ENCODE measurements at places on chromosomes 16 and 17.

GRCh38 chr17:34781571-34782108, 179.6 kb downstream of the CCT6B start:
- no peak for DNase-seq

DNA sequence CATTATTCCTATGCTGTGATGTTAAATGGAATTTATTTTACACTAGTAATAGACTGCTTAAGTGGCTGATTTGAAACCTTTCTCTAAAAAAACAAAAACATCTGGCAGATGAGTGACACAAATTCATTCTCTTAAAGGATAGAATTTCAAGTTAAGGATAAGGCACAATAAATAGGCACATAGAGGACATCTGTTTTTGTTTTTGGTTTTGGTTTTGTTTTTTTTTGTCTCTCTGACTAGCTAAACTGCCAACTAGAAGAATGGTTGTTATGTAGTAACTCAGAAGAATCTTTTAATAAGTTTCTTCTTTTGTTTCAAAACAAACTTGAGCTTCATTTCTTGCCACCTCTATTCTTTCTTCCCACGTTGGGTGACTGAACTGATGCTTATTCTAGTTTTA, 5.1 kb upstream of the VPS4A start:
- DNase-seq: no peak

- DNase-seq: no peak
These were observed 14.8 kb upstream of the C17orf113 start for GRCh38 chr17:42065201-42065600.

- DNase-seq: peak; percentile 42
These were observed 118.2 kb upstream of the KCNJ18 start for GRCh38 chr17:21573961-21574610.

DNA sequence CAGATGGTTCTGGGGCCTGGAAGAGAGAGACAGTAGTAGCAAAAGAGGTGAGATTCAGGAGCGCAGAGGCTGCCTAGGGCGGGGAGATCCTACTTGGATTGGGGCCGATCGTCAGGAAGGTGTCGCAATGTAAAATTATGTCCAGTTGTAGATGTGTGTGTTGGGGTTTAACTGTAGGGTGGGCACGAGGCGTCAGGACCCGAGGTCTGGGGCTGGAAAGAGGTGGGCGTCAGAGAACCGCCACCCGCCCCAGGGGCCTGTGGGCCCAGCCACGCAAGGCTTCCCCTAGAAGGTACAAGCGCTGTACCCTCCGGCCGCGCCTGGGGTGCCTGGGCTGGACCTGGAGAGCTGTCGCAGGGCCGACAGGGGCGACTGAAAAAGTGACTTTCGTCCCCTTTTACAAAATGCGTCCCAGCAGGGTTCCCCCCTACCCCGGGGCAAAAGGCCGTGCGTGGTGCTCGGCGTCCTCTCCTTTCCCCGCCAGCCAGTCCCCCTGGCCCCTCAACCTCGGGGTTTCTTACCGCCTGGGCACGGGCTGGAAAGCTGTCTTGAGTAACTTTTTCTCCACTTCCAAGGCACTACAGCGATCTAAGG, 2.8 kb downstream of the IRX3 start:
- no peak for DNase-seq

DNA sequence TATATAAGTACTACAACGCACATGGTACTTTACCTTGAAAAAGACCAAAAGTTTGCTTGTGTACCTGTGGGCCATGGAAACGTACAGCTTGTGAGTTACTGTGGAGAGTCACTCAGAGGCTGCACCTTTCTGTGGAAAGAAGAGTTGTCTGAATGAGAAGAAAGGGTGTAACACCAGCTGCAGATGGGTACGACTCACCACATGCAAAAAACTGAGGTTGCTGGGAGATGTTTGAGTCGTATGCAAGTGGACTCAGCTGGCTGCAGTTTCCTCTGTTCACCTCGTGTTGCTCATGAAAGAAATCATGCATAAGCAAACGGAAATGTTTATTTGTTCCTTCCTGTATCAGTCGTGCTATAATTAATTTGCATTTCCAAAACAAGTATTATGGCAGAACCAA, 22.4 kb upstream of the DYNLRB2 start:
- no peak for DNase-seq

DNA sequence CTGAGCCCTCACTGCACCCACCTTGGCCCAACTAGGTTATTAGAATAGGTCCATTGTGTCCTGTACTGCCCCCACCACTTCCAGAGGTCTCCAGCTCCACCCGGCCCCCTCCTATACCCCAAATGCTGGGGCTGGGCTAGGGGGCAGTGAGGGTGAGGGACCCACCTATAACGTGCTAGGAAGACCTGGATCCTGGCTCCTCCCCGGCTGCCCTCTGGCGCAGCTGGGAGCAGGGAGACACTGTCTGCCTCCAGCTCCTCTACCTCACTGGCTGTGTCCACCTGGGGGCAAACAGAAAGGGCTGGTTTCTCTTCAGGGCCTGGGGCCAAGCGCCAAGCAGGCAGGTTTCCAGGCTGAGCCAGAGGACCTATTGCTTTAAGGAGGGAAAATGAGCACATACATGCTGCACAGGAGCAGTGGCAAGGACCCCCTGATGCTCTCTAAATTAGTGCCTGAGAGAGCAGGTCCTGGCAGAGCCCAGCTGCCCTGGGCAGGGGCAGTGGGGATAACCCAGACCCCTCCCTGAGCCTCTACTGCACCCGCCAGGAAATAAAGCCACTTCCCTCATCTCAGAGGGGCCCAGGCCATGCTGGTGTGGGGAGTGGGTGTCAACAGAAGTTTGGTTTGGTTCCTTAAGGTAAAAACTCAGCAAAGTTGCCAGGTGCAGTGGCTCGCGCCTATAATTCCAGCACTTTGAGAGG, 12.2 kb downstream of the TSPOAP1 start:
- peak; percentile 19 for DNase-seq

GRCh38 chr16:50396761-50397535, 28.2 kb upstream of the BRD7 start:
- DNase-seq: no peak

DNA sequence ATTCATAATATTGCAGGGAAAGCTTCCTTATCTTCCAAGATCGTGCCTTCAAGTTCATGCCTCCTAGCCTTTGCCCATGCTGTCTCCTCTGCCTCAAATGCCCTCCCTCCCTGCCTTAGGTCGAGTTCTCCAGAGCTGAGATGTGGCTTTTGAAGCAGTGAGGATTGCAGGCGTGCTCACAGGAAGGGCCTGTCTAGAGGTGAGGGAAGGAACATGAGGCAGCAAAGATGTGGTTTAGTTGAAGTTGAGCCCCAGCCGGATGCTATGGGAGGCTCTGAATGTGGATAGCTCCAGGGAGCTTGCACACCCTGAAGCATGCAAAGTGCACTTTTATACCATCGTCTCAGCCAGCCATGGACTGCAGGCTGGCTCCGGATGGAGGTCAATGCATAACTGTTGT, 754.6 kb upstream of the EEF2KMT start:
- no peak for DNase-seq

DNA sequence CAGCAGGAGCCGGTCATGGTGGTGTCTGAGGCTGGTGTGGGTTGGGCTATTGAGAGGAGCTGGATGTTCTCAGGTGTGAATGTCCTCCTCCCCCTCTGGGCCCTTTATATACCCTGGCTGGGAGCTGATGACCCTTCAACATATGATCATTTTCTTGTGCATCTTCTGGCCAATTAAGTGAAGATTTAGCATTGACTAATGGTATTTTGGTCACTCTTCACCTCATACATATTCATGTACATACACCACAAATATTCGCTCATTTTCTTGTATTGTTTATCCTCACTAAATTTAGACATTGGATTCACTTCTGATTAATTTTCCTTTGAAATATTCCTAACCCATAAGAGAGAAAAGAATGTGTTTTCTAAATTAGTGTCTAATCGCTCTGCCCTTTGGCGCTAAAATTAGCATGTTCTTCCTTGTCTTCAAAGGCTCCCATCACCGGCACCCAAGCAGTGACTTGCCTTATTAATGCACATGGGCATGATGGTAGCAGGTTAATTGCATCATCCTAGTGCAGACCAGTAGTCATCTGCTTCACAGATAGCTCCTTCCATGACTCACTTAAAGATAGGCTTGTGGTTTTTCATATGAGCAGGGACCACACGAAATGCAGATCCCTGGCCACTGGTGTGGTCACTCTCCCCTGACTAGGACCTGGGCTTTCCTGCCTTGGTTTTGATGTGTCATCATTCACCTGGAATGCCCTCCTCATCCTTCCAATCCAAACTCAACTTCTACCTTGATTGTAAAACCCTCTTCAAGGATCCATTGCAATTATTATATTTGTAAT, at the start of gene KRTAP2-4:
Gene KRTAP2-4, minus strand, starts transcription at position 51 of the 796 bp plus-strand sequence. Its CDS starts 34 bp downstream, at position 17.
- DNase-seq: no peak

DNA sequence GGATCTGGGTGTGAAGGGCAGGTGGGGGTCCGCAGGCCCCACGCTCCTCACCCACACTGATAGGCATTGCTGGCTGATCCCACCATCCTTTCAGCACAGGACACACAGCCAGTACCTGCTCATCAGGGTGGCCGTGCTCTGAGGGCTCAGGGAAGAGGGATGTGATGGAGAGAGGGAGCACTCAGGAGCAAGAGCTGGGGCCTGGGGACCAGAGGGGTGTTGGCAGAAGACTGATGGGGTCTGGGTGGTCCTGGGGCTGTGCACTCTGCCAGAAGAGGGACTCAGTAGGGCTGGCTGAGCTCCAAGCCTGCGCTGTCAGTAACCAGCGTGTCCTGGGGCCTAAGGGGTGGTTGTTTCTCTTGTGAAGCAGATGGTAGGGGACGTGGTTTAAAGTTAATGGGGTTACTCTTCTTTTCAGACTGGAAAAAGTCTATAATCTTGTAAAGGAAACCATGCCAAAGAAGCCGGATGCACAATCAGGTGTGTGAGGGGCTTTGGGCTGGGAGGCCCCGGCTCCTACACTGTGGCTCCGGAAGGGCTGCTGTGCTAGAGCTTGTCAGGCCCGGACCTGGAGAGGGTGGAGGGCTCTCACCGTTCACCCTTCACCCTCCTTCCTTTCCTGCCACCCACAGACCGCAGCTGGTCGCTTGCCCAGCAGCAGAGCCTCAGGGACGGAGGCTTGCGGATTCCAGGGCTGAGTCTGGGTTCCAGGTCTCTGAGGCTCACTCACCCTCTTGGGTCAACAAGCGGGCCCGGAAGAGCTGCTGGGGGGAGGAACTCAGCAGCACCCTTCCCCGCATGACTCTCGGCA, 27.8 kb downstream of the POLR3E start:
- DNase-seq: peak; percentile 20

GRCh38 chr16:22685459-22685830, 128.5 kb upstream of the HS3ST2 start:
- DNase-seq: no peak

All from stimulated activated CD8-positive, alpha-beta memory T cell treated with anti-CD3 and anti-CD28 coated beads, Interleukin-4, amount 100 ng/mL, for 48 hours (primary cell).